Activated T-cell treated with anti-CD3 and anti-CD28 coated beads, Interleukin-2, amount 50 U/mL, for 72 hours (primary cell): ENCODE measurements at places on chromosomes 11 and 22. TPM values are rescaled to one million over a fixed set of nuclear protein-coding genes. Genes with fewer than 3 reads are reported as not detected.

CSF2RB gene
- total RNA-seq, result 3.8 TPM

DCPS gene
- 33.9 TPM for total RNA-seq

IL17REL gene
- total RNA-seq, result 1.1 TPM

NXPE4 gene
- total RNA-seq, result not detected

JAML gene
- 369 TPM for total RNA-seq

CLDN5 gene
- 0.36 TPM for total RNA-seq

PRR33 gene
- total RNA-seq, result not detected

NPAS4 gene
- total RNA-seq, result not detected

TCP11L1 gene
- total RNA-seq, result 15.7 TPM

CASP5 gene
- not detected for total RNA-seq

IFITM1 gene
- total RNA-seq, result 306 TPM

SMCO4 gene
- 28.4 TPM for total RNA-seq

BCO2 gene
- total RNA-seq, result 1.3 TPM

PARVG gene
- total RNA-seq, result 74.9 TPM

SLC35C1 gene
- total RNA-seq, result 15.1 TPM

CHRM4 gene
- total RNA-seq, result 0.63 TPM

CAPN5 gene
- 1.0 TPM for total RNA-seq

MS4A3 gene
- not detected for total RNA-seq

KCNJ11 gene
- total RNA-seq, result 0.29 TPM

PRODH gene
- total RNA-seq, result 0.76 TPM

PPFIA1 gene
- total RNA-seq, result 40.4 TPM

PCF11 gene
- total RNA-seq, result 79.5 TPM

NXPE2 gene
- not detected for total RNA-seq

PTGDR2 gene
- total RNA-seq, result 0.16 TPM

PIWIL4 gene
- 1.6 TPM for total RNA-seq

SMIM38 gene
- 2.3 TPM for total RNA-seq

ANGPTL5 gene
- total RNA-seq, result not detected

TUB gene
- total RNA-seq, result 0.32 TPM

OR5D14 gene
- total RNA-seq, result not detected

MMP27 gene
- not detected for total RNA-seq

GGT5 gene
- 0.37 TPM for total RNA-seq

PAMR1 gene
- total RNA-seq, result not detected

TMEM86A gene
- 1.8 TPM for total RNA-seq

CCDC81 gene
- total RNA-seq, result 0.44 TPM

PHF21B gene
- total RNA-seq, result 0.83 TPM

TMPRSS13 gene
- 3.2 TPM for total RNA-seq

SLC1A2 gene
- not detected for total RNA-seq

SCUBE1 gene
- not detected for total RNA-seq

POTEH gene
- total RNA-seq, result not detected

SYT12 gene
- total RNA-seq, result not detected

TNNI2 gene
- total RNA-seq, result 1.2 TPM

GNG3 gene
- total RNA-seq, result not detected

MPZL3 gene
- 76.3 TPM for total RNA-seq

UBQLN3 gene
- total RNA-seq, result not detected

DKK3 gene
- not detected for total RNA-seq

OVCH2 gene
- not detected for total RNA-seq

KLHL35 gene
- total RNA-seq, result 0.93 TPM

BARX2 gene
- 4.1 TPM for total RNA-seq

CPT1A gene
- 26.2 TPM for total RNA-seq

MUC5AC gene
- not detected for total RNA-seq

VWCE gene
- 7.7 TPM for total RNA-seq

PLAAT2 gene
- total RNA-seq, result not detected

YPEL4 gene
- 1.3 TPM for total RNA-seq

SMC1B gene
- 3.2 TPM for total RNA-seq

OR52A1 gene
- not detected for total RNA-seq

MTNR1B gene
- not detected for total RNA-seq
